Stimulated activated CD4-positive, alpha-beta T cell treated with anti-CD3 and anti-CD28 coated beads, Interleukin-2, amount 100 ng/mL, for 24 hours (primary cell): ENCODE measurements at places on chromosomes 11 and 22.

- DNase-seq = no peak
These were observed 25.8 kb downstream of the KIAA1671 start for GRCh38 chr22:24978308-24978707.

DNA sequence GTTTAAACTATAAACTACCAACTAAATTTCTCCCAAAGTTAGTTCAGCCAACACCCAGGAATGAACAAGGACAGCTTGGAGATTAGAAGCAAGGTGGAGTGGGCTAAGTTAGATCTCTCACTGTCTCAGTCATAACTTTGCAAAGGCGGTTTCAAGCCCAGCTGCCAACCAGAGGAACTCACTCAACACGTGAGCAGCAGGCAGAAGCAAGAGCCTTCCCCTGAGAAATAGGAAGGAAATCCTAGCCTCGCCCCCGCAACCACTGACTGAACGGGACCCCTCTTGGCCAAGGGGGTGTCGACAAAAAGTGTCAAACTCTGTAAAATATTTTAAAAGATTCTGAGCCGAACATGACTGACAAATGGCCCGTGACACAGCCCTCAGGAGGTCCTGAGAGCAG lies 4.4 kb upstream of the KRTAP5-9 start:
- DNase-seq = no peak

- no peak for DNase-seq
These were observed 12.2 kb downstream of the PAAF1 start for GRCh38 chr11:73889019-73889418.

- no peak for DNase-seq
These were observed 101.1 kb upstream of the SPON1 start for GRCh38 chr11:13861411-13861810.

- no peak for DNase-seq
These were observed 130.4 kb downstream of the C11orf87 start for GRCh38 chr11:109552376-109552775.

- no peak for DNase-seq
These were observed 142.4 kb downstream of the RCN1 start for GRCh38 chr11:32233276-32233675.

DNA sequence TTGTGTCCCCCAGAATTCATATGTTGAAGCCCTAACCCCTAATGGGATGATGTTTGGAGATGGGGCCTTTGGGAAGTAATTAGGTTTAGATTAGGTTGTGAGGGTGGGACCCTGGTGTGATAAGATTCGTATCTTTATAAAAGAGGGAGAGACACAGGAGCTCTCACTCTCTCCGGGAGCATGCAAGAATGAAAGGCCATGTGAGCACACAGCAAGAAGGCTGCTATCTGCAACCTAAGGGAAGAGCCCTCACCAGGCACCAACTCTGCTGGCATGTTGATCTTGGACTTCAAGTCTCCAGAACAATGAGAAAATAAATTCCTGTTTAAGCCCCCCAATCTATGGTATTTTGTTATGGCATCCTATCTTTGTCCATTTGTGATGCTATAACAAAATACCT lies 97.3 kb downstream of the ELP4 start:
- no peak for DNase-seq

DNA sequence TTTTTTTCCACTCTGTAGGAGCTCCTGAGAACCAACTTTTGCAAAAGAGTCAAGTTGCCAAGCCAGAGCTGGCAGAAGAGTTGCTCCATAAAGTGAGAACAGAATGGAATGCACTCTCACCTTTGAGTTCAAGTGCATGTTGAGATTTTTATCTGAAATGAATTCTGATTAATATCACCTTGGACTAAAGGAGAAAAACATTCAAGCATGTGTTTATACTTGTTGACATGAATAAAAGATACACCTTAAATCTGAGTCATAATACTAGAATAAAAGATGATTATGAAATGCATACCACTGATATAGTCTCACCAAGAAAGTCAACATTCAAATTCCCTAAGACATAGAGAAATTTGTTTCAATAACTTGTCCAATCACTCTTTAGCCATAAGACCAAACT lies 37.8 kb downstream of the ARL14EP start:
- DNase-seq = no peak
